ENCODE measurements at places on chromosomes 6 and 20.

- no peak for DNase-seq
These were observed 20.0 kb upstream of the TRERF1 start for GRCh38 chr6:42471714-42472113.

GRCh38 chr6:5044866-5045265 is 40.3 kb upstream of the PPP1R3G start:
- no peak for DNase-seq

DNA sequence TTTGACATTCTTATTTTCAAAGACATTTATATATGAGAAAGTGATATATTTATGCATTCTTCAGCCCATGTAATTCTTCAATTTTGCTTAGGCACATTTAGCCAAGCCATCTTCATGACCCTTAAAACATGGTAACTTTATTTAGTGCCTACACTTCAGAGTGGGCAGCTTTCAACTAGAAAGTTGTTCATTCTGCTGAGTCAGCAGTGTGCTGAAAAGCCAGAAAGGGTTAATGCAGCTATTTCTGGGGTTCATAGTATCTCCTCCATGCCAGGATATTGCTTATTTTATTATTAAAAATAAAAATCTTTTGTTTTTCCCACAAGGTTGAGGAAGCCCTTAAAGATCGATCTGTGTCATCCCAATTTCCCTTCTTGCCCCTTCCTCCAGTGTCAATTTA is 79.2 kb downstream of the EDN1 start:
- no peak for DNase-seq

- DNase-seq, result no peak
These were observed 116.8 kb downstream of the CDC5L start for GRCh38 chr6:44504301-44504791.

GRCh38 chr20:46520976-46521579 is 7.7 kb upstream of the ZNF334 start:
- peak; percentile 27 for DNase-seq

- no peak for DNase-seq
These were observed 138.2 kb upstream of the SLC22A16 start for GRCh38 chr6:110614586-110614985.

- no peak for DNase-seq
These were observed 17.7 kb downstream of the C20orf203 start for GRCh38 chr20:32655903-32656512.

DNA sequence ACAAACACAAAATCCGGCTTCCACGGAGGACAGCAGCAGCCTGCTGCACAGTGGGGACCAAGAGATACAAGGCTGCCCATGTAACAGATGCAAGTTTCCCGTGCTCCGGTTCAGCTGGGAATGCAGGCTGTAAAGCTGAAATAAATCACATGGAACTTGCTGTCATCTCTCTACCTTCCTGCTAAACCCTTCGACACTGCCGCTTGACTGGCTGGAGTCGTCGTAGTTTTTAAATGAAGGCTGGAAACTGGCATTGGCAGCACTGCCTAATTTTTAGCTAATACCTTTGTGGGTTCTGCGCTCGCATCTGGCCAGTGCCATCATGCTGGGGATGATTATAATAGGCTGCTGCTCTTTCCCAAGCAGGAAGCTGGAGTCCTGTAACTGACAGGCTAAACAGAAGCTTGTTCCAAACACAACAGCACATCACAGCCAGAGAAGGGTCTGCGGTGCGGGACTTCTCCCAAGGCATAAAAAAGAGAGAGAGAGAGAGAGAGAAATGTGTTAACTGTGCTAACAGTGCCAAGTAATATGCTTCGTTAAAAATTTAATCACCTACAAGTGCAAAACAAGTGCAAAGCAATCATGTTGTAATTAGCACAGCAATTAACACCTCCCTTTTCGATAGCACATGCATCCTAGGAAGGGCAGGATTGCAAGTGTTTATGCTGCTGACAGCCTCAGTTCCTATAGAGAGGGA is 146.1 kb downstream of the TFAP2A start:
- DNase-seq, result no peak

GRCh38 chr6:87723170-87724078 is 21.4 kb upstream of the AKIRIN2 start:
- DNase-seq, result peak; percentile 87

DNA sequence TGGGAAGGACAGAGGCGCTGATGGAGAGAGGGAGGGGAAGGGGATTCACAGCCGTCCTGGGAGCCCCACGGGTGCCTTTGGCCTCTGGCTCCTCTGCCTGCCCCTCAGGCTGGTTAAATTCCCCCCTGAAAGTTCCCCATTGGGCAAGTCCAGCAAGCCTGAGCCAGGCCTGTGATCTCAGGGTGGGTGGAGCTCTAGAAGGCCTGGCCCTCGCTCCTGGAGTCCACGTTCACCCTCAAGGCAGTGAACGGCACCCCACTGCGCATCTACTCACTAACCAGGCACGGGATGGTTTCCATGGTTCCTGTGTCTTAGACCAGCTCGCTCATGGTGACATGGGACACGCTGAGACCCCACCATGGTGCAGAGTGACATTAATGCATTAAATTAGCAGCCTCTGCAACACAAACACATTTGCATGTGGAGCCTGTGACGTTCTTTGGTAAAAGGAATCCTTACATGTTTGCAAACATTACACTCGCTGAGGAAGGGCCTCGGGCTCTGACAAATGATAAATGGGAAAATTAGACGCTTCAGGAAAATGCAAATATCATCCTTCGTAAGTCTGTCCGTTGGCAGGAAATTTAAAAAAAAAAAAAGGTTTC is 452.7 kb downstream of the PREX1 start:
- no peak for DNase-seq

GRCh38 chr6:11222385-11223277 is 9.8 kb downstream of the NEDD9 start:
- no peak for DNase-seq

- DNase-seq, result no peak
These were observed 84.4 kb downstream of the BACH2 start for GRCh38 chr6:90212274-90212673.

GRCh38 chr20:43442282-43442880 is 15.3 kb upstream of the SRSF6 start:
- no peak for DNase-seq

- DNase-seq, result no peak
These were observed 95.5 kb downstream of the PREX1 start for GRCh38 chr20:48732081-48732829.

DNA sequence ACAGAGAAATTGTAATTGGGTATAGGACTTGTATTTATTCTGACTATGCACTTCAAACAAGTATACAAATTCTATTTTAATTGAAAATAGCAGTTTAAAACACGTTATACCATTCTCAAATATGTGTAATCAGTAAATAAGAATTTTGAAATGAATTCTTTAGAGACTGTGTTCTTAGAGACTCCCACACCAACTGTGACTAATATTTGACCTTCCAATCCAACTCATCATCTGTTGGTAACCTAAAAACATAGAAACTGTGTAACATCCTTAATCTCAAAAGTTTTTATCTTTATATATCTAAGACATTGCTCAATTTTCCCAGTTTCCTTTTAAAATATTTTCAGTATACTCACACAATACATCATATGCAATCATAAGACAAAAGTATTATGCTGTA is 83.9 kb downstream of the KHDRBS2 start:
- no peak for DNase-seq
